ENCODE measurements at places on chromosomes 5 and 9. TPM values are rescaled to one million over a fixed set of nuclear protein-coding genes. Genes with fewer than 3 reads are reported as not detected.
A peak's percentile ranks its signal among the peaks of the same experiment; 100 is the strongest.

DNA sequence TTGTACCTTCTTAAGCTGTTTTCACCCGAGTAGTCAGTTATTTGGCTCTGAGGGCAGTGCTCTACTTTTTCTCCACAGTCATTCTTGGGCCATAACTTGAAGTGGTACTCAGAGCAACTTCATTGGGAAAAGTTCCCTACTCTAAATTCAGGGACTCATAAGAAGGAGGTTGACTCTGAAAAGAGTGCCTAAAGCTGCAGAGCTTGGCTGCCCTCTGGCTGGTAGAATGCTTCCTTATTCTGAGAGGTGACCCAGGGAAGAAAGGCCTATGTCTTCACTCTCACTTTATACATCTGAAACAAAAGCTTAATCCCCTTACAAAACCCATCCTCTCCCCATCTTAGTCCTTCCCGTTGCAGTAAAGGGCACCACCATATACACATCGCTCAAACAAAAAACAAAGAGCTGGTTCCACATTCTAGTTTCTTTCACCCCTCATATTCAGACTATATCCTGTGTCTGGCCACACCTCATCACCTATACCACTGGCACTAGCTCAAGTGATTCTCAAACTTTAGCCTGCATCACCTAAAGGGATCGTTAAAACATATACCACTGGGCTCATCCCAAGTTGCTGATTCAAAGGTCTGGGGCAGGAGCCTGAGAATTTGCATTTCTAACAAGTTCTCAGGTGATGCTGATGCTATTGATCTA lies 7.9 kb downstream of the IGIP start:
- H3K27me3 ChIP-seq = no peaks in the 10 kb centered on the region
- no peak overlapping the region for H3K4me3 ChIP-seq
- H3K4me1 ChIP-seq = peaks cover 41% of the 10 kb centered on the region

RPL12 gene
- 2,222 TPM for total RNA-seq

- H3K4me1 ChIP-seq = no peaks in the 10 kb centered on the region
- no peak overlapping the region for H3K27ac ChIP-seq
- H3K36me3 ChIP-seq = no peaks in the 10 kb centered on the region
- no peaks in the 10 kb centered on the region for H3K27me3 ChIP-seq
- DNase-seq = peak; percentile 8
- H3K4me3 ChIP-seq = no peak overlapping the region
These were observed 1260.8 kb upstream of the WWC1 start for GRCh38 chr5:167030500-167031120.

DNA sequence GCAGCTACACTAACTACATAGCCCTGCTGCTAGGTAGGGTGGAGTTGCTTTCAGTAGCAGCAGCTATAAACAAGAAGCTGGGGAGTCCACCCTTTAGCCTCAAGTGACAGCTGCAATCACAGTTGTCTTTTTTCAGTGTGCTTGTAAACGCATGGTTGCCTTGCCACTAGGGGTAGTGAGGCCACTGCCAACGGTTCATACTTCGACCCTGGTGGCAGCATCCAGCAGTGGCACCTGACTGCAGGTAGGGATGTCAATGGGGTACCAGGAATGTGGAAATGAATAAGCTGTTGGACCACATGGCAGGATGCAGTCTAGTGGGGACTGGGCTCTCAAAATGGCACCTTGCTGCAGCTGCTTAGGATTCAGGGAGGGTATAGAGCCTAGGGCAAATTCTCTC lies 367.2 kb downstream of the RASEF start:
- no peaks in the 10 kb centered on the region for H3K4me1 ChIP-seq
- H3K4me3 ChIP-seq = no peak overlapping the region
- no peak for DNase-seq
- no peak overlapping the region for H3K27ac ChIP-seq
- no peaks in the 10 kb centered on the region for H3K36me3 ChIP-seq

LHX2 gene
- not detected for total RNA-seq

PCDHGC4 gene
- not detected for total RNA-seq

DNA sequence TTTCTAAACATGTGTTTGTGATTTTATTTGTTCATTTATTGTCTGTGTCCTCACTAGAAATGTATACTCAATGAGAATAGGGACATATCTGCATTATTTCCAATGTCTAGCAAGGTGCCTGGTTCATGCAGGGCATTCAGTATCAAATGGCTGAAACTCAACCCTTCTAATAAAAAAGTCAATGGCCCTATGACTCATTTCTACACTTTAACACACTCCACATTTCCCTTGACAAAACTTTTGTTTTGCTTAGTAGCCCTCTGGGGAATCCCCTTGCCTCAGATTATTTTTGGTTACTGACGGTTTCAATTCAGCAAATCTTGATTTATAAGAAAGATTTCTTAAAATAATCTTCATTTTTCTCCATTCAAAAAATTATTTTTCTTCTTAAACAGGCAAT lies 206.0 kb upstream of the DMRTA1 start:
- H3K27ac ChIP-seq = no peak overlapping the region
- H3K4me1 ChIP-seq = peaks cover 39% of the 10 kb centered on the region
- H3K27me3 ChIP-seq = peaks cover 21% of the 10 kb centered on the region
- H3K36me3 ChIP-seq = no peaks in the 10 kb centered on the region
- DNase-seq = no peak
- no peak overlapping the region for H3K4me3 ChIP-seq

DNA sequence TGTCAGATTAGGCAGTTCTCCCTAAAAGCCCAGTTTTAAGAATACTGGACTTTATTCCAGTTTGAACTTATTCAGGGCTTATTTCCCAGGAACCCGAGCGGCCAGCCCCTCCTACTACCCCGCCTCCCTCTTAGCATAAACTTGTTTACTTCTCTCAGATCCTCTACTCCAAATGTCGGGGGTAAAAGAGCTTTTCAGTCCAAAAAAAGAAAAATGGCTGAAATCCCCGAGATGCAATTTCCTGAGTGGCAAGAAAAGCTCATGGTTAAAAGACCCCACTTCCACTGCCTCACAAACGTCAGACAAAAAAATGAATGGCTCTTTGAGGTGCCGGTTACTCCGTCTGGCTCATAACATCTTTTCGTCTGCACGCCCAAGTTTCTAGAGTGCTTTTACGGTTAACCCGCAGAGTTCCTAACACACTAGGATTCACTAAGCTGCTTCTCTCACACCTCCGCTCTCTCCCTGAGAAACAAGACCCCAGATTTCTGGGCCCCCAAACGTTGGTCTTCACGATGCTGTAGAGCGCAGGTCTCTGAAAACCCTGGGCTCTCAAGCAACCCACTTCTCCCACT lies 402 bp downstream of the BRD8 start:
- H3K27me3 ChIP-seq = no peaks in the 10 kb centered on the region
- H3K36me3 ChIP-seq = peaks cover 40% of the 10 kb centered on the region
- H3K4me1 ChIP-seq = peaks cover 16% of the 10 kb centered on the region
- peak; percentile 57 for DNase-seq
- peak overlapping the region; percentile 73 for H3K27ac ChIP-seq

- H3K27ac ChIP-seq = no peak overlapping the region
- H3K36me3 ChIP-seq = no peaks in the 10 kb centered on the region
- H3K27me3 ChIP-seq = no peaks in the 10 kb centered on the region
- DNase-seq = no peak
- no peaks in the 10 kb centered on the region for H3K4me1 ChIP-seq
These were observed 273.9 kb downstream of the NPR3 start for GRCh38 chr5:32984851-32985610.

GRCh38 chr9:20030671-20031070 lies 241.8 kb upstream of the SLC24A2 start:
- H3K27ac ChIP-seq = no peak overlapping the region
- H3K36me3 ChIP-seq = no peaks in the 10 kb centered on the region
- no peaks in the 10 kb centered on the region for H3K4me1 ChIP-seq
- no peak for DNase-seq
- no peak overlapping the region for H3K4me3 ChIP-seq
